Left kidney (tissue), 8 donors: ENCODE measurements at places on chromosomes 1 and 21. TPM values are rescaled to one million over a fixed set of nuclear protein-coding genes. Genes with fewer than 3 reads are reported as not detected.

The ANKRD34A gene
- 0.57 TPM for polyA plus RNA-seq

The TRNAU1AP gene
- polyA plus RNA-seq: 25.6 TPM

The ARHGEF16 gene
- 17.6 TPM for polyA plus RNA-seq

The ADCY10 gene
- 0.83 TPM for polyA plus RNA-seq

The AMY1B gene
- polyA plus RNA-seq: not detected

The CRYBG2 gene
- polyA plus RNA-seq: 0.65 TPM

The LCA5L gene
- polyA plus RNA-seq: 7.0 TPM
